ENCODE measurements at places on chromosomes 2 and 18.

DNA sequence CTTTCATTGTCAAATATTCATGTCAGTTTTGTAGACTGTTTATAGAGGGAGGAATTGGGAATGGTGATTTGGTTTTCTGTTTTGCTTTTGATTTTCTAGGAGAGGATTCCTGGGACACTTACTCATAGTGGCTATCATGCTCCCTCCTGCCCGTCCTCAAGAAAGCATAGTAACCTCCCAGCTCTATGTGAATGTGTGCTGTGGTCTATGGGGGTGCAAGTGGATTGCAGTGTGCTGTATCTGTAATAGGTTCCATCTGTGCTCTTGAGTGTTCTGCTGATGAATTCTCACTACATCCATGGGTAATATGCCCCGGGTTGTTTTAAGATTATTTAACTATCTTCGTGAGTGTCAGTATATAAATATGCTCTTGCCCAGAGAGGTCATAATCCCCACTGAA, 811.3 kb downstream of the CNTNAP5 start:
- no peak for DNase-seq

GRCh38 chr2:127807678-127808353, 3.2 kb downstream of the WDR33 start:
- DNase-seq = no peak

DNA sequence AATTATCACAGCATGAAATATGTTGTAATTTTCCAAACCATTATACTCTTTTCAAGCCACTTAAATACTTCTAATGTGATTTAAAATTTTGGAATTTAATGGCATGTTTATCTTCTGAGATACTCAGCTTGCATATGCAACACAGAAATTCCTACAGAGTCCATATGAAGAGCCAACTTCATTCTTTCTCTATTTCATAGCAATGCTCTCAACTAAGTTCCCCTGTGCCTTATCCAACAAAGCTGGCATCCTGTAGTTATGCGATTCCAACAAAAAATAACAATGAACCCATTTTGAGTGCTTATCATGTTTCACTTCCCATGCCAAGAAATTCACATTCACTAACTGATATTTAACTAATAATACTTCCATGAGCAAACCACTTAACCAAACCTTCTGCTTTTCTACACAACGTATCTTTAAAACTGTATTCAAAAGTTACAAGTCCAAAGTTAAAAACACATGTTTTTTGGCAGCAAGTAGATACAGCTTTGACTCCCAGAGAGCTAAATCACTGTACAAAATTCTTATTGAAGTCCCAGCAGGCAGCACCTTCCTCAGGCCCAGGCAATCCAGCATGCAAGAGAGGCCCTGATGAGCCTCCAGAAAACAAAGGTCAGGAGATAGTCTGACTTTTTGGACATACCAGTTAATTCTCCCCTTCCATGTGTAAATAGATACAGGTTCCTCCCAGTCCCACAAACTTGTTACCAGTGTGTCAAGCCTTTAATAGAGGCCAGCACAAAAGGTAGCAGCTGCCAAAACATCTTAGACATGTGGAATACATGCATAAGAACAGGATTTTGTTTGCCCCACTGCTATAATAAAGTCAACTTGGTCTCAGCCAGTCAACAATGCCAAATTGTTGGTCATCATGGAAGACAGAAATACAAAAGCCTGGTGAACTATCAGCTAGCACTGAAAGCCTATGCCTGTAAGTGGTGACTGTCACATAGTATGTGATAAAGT, 113.1 kb upstream of the WDR75 start:
- no peak for DNase-seq

DNA sequence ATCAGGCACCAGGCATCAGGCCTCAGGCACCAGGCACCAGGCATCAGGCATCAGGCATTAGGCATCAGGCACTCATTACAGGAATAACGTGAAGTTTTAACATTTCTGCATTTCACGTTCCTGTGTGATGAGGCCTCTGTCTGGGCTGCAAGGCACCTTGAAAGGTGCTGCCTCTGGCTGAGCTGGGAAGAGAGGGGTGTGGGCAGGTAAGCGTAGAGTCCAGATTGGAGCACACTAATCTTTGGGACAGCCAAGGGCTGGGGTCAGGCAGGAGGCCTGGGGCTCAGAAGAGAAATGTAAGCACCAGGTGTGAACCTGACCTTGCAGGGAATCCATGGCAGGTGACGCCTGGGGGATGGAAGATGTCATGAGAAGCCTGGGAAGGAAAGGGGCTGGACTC, 25.3 kb upstream of the SNTG2 start:
- DNase-seq = no peak

DNA sequence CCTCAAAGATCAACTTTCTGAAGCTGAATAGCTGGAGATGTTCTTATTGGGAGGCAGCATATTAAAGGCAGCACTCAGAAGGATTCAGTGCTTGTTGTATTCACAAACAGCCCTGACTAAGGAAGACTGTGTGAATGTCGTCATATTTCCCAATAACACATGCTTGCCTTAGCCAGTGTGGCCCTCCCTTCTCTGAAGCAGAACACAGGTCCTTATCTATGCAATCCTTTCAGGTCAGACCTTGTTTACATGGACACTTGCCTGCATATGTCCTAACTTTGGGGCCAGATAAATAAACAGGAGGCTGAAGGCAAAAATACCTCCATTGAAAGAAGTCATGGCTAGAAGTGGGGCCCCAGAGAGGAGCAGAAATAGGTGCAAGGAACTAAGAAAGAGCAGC, 97.2 kb downstream of the SLC4A3 start:
- DNase-seq = no peak

Data from SK-MEL-5 (cell line).